Activated CD8-positive, alpha-beta T cell treated with anti-CD3 and anti-CD28 coated beads, Interleukin-2, amount 10 ng/mL, durations not matched to agents 7 days and 5 days (primary cell): ENCODE measurements at places on chromosomes 11 and 22. TPM values are rescaled to one million over a fixed set of nuclear protein-coding genes. Genes with fewer than 3 reads are reported as not detected.

HBG2 gene
- total RNA-seq, result not detected

DNA sequence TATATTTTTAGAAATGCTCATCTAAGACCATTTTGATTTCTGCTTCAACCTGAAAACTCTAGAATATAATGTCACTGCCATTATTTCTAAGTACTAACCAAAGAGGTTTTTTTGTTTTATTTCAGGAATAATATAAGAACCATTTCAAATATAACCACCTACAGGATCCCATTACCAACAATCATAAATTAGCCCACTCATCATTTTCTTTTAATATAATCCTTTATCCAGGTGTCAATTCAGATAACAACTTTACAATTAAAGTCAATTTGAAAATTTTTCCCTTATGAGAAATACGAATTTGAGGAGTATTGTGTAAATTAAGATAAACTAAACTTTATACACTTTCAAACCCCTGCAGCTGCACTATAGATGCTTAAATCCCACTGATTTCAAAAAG, 1043.0 kb upstream of the CNTN5 start:
- no peak for DNase-seq
- H3K27ac ChIP-seq, result no peak overlapping the region
- no peaks in the 10 kb centered on the region for H3K4me1 ChIP-seq
- no peaks in the 10 kb centered on the region for H3K27me3 ChIP-seq
- no peak overlapping the region for H3K4me3 ChIP-seq
- H3K36me3 ChIP-seq, result no peaks in the 10 kb centered on the region

DNA sequence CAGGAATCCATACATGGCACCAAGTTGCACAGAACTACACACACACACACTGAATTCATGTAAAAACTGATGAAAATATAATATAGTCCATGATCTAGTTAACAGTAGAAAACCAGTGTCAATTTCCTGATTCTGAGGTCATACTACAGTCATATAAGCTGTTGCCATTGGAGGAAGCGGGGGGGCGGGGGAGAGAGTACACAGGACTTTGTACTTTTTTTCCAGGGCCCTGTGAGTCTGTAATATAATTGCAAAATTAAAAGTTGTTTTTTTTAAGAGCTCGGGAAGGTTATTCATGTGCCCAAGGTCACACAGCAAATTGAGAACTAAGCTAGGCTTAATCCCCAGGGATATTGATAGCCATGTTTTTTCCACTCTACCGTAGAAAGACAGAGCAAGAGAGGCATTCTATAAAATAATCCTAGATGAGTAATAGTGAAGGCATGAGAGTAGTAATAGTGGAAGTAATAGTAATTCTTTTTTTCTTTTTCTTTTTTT, 312.3 kb downstream of the MN1 start:
- no peaks in the 10 kb centered on the region for H3K27me3 ChIP-seq
- H3K4me3 ChIP-seq, result no peak overlapping the region
- no peak overlapping the region for H3K27ac ChIP-seq
- H3K36me3 ChIP-seq, result no peaks in the 10 kb centered on the region
- peaks cover 8% of the 10 kb centered on the region for H3K4me1 ChIP-seq

DNA sequence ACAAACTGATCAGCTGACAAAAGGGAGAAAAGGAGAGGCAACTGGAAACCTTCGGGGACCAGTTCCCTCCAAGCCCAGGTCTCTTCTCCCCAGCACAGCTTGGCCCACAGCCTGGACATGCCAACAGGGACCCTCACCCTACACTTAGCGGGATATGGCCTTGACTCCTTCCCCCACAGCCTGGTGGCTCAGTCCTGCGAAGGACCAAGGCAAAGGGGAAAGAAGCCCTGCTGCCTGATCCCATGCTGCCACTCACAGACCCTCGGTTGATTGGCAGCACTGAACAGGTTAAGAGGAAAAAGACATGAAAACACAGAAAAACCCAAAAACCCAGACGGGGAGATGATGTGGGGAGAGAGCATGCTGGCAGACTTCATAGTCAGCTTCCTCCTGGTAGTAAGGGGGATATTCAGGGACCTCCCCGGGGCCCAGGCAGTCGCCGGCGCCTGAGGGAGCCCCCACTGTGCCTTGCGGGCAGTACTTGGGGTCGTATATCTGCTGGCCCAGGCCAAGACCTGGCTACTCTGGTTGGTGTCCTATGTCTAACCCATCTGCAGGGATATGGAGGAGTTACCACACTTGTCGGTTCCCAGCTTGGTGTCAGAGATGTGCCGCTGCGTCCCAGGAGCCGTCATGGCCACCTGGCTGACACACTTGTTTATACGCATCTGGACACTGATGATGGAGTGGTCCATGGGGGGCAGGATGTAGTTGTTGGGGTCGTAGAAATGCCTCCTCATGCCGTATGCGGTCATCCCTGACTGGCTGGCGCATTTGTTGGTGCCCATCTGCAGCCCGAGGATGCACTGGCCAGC, 34.2 kb upstream of the HORMAD2 start:
- DNase-seq, result no peak
- peaks cover 5% of the 10 kb centered on the region for H3K27me3 ChIP-seq
- no peak overlapping the region for H3K4me3 ChIP-seq

- H3K36me3 ChIP-seq, result no peaks in the 10 kb centered on the region
- no peak overlapping the region for H3K27ac ChIP-seq
- no peak overlapping the region for H3K4me3 ChIP-seq
- H3K4me1 ChIP-seq, result no peaks in the 10 kb centered on the region
- no peaks in the 10 kb centered on the region for H3K27me3 ChIP-seq
- no peak for DNase-seq
Measured at GRCh38 chr11:85170184-85170583, 457.0 kb downstream of the DLG2 start.

DNA sequence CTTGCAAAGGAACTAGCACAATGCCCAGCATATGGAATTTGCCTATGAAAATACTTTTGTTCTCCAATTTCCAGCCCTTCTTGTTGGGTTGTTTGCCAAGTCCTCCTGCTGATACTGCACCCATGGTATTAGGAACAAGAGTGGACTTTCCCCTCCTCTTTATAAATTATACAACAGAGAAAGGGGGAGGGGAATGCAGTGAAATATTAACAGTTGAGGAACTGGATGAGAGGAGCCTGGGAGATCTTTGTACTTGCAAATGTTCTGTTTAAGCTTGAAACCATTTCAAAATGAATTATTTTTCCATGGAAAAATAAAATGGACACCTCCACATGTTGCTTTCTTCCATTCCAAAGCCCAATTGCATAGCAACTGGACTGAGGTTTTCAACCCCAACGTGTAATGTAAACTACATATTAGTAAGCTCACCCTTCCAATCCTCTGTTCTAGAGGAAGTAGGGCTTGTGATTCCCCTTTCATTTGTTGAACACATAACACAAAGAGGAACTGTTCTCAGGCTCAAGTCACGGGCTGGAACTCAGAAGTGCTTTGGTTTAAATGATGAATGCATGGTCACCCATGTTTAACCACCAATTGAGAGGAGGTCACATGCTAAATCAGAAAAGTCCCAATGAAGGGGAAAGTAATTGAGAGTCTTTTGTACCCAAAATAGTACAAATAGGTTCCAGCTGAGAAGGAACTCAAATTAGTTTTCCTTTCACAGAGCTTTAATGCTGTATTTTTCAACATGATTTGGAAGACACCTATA, 66.2 kb upstream of the ZC3H12C start:
- H3K4me1 ChIP-seq, result peaks cover 3% of the 10 kb centered on the region
- no peak overlapping the region for H3K27ac ChIP-seq
- H3K36me3 ChIP-seq, result no peaks in the 10 kb centered on the region
- no peak overlapping the region for H3K4me3 ChIP-seq

GRCh38 chr11:133832991-133833897, 12.1 kb downstream of the SPATA19 start:
- H3K36me3 ChIP-seq, result no peaks in the 10 kb centered on the region
- peak; percentile 26 for DNase-seq
- peak overlapping the region; percentile 11 for H3K27ac ChIP-seq
- no peak overlapping the region for H3K4me3 ChIP-seq
- H3K4me1 ChIP-seq, result peaks cover 13% of the 10 kb centered on the region

GRCh38 chr11:24622262-24622661, 125.4 kb downstream of the LUZP2 start:
- no peaks in the 10 kb centered on the region for H3K36me3 ChIP-seq
- H3K4me3 ChIP-seq, result no peak overlapping the region
- no peaks in the 10 kb centered on the region for H3K27me3 ChIP-seq

OR2AG1 gene
- not detected for total RNA-seq

DNA sequence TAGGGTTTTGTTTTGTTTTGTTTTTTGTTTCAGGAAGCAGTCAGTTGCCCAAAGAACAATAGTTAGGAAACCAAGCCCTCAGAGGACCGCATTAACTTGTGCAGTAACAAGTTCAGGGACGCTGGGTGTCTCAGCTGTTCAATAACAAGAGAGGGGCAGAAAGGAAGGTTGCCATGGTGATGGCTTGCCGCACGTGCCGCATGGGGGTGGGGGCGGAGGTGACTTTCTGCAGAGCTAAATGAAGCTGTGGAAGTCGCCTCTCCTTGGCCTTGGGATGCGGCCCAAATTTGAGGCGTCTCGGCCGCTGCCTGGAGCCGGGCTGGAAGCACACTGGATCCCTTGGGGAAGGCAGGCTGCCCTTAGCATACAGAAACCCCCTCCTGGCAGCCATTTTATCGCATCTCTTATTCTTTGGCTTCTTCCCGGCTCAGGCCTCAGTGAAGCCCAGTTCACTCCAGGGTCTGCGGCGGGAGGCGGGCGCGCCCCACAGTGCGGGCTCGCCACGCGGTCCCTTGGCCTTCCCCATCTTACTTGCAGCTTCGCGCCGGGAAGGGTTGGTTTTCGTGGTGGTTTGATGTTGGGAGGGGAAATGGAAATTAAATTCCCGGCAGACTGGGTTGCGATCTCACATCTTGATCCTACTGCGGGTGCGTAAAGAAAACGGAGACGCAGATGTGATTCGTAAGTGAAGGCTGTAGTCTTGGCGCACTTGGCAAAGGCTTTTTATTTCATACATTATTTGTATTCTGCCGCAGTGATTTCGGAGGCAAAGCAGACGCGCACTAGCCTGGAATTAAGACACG, 94.3 kb downstream of the SLC17A6 start:
- H3K27me3 ChIP-seq, result peaks cover 17% of the 10 kb centered on the region
- no peak overlapping the region for H3K27ac ChIP-seq
- H3K36me3 ChIP-seq, result no peaks in the 10 kb centered on the region
- H3K4me1 ChIP-seq, result peaks cover 6% of the 10 kb centered on the region

- H3K27ac ChIP-seq, result peak overlapping the region; percentile 75
- DNase-seq, result no peak
- no peaks in the 10 kb centered on the region for H3K27me3 ChIP-seq
- peaks cover 4% of the 10 kb centered on the region for H3K36me3 ChIP-seq
- no peak overlapping the region for H3K4me3 ChIP-seq
- peaks cover 17% of the 10 kb centered on the region for H3K4me1 ChIP-seq
Measured at GRCh38 chr11:72411623-72412419, 22.5 kb downstream of the CLPB start.
